ENCODE measurements at places on chromosomes 12 and 14. TPM values are rescaled to one million over a fixed set of nuclear protein-coding genes. Genes with fewer than 3 reads are reported as not detected.

The ENO2 gene
- 156 TPM for total RNA-seq

The ETFBKMT gene
- total RNA-seq = 0.57 TPM

The NRIP2 gene
- not detected for total RNA-seq

The L3HYPDH gene
- total RNA-seq = 15.4 TPM

The CLEC4D gene
- not detected for total RNA-seq

The KRT4 gene
- total RNA-seq = not detected

The TSPAN19 gene
- not detected for total RNA-seq

The SNRPF gene
- total RNA-seq = 32.8 TPM

The KRT6C gene
- total RNA-seq = not detected

All from activated CD4-positive, alpha-beta T cell treated with anti-CD3 and anti-CD28 coated beads, Interleukin-2, amount 10 ng/mL, durations not matched to agents 7 days and 5 days (primary cell).